Aorta (tissue), 5 donors: ENCODE measurements at places on chromosomes 11 and 22.

DNA sequence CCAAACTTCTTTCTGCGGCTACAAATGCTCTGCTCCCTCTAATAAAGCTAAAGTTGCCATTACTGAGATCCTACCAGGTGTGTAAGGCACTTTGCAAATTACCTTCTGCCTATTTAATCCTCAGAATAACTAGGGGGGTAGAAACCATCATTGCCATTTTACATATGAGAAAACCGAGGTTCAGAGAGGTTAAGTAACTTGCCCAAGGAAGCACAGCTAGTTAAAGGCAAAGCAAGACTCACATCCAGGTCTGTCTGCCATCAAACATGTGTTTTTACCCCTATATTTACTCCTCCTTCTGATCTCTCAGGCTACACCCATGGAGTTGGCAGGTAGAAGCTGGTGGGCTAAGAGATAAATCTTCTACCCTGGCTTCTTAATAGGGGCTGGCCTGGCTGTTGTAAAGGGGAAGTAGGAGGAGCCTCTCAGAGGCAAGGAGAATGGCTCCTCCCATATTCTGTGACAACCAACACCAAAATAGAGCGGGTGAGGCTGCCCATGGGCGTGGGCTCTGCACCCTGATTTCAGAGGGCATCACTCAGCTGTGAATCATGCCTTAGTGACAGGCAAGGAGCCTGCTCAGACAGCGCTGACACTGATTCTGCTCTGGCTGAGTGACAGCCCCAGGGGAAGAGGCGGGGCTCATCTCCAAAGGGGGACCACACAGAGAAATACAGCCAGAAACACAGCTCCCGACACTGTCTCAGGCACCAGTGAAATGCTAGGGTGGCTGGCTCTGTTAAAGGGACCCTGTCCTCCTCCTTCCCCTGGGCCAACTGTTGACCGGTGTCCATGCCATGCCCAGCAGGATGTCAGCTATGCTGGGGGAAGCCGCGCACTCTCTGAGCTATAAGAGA lies 106.8 kb downstream of the ABTB2 start:
- DNase-seq = peak; percentile 85

- DNase-seq = no peak
Measured at GRCh38 chr11:125297346-125297915, 132.9 kb downstream of the PKNOX2 start.

- DNase-seq = no peak
Measured at GRCh38 chr11:82873919-82874333, 26.3 kb downstream of the PRCP start.

- no peak for DNase-seq
Measured at GRCh38 chr22:21917181-21917958, 35.3 kb downstream of the PPM1F start.

- no peak for DNase-seq
Measured at GRCh38 chr22:30471616-30472318, at the start of gene SEC14L3. SEC14L3 (minus strand) TSS chr22:30472017; CDS start chr22:30471958, 59 bp downstream.
